ENCODE measurements at places on chromosomes 4 and X.

- DNase-seq, result no peak
Measured at GRCh38 chr4:10715135-10715534, 30.6 kb upstream of the CLNK start.

DNA sequence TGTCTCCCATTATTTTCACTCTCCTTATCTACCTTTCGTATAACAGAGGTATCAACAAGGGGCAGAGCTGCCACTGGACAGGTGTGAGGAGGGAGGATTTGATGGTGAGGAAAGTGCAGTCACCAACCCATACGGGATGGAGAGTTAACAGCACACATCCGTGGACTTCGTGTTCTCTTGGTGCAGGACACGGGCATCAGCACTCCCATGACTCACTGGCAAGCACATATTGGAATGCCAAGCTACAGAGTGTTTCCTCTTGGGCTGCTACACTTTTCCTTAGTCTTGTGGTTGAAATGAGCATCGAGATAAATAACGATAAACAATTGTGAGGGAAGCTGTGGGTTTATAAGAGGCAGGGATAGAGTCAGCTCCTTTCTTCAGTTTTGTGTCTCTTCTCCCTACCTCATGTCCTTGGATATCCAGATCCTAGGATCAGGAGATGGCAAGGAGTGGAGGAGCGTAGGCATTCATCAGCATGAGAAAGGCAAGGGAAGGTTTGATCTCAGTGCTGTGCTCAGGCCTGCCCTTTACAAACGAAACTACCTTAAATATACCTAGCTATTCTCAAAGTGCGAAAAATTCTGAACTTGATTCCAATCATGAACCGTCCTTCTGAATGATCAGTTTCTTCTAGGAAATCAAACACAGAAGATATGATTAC, 96.3 kb downstream of the ZNF827 start:
- DNase-seq, result peak; percentile 16

GRCh38 chrX:124307253-124307907, 25.1 kb upstream of the TEX13D start:
- DNase-seq, result no peak

DNA sequence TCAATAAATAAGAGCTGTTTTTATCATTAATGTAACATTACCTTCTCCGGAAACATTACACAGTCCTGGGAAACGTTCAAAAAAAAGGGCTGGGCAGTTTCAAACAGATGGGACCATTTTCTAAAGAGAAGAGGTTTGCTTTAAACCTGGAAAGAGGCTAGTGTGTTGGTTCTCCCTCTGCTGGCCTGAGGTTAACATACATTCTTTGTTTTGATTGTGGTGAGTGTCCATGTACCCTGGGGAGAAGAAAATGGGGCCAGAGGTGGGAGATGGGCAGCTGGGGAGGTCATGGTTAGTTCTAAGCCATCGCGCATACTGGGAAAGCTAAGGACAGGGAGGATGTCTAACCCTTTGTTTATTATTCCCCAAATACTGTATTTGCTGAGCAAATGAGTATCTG, 194.7 kb downstream of the CPEB2 start:
- peak; percentile 36 for DNase-seq

DNA sequence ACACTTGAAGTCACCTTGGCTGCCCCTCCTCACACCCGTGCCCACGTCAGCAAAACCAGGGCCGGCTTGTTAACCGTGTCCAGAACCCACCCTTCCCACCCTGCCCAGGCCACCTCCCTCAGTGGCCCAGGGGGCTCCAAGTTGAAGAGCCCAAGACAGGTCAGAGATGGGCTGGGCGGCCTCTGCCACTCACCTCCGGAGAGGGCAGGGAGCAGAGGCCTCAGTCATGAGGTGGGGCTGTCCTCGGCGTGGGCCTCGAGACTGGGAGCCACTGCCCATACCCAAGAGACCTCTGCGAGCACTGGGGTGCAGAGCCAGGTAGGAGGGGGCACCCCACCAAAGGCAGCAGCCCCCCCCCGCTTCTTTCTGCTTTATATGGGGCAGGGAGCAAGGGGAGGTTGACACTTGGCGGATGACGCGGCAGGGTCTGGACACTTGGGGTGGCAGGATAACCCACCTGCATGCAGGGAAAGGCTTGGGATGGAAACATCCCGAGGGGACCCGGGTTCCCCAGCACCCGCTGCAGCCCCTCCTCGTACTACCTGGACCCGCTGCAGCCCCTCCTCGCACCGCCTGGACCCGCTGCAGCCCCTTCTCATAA, 38.0 kb upstream of the SPON2 start:
- DNase-seq, result no peak

GRCh38 chrX:104565791-104566680, at the start of gene IL1RAPL2:
IL1RAPL2 (plus strand) TSS chrX:104566199.
- peak; percentile 62 for DNase-seq

Measured in epithelial cell of esophagus (primary cell).